T-helper 2 cell treated with Interferon-gamma antibody and Interleukin-4, amounts not matched to agents 5 μg/mL and 100 μg/mL, for 36 hours (primary cell): ENCODE measurements at places on chromosomes 6 and 20.

DNA sequence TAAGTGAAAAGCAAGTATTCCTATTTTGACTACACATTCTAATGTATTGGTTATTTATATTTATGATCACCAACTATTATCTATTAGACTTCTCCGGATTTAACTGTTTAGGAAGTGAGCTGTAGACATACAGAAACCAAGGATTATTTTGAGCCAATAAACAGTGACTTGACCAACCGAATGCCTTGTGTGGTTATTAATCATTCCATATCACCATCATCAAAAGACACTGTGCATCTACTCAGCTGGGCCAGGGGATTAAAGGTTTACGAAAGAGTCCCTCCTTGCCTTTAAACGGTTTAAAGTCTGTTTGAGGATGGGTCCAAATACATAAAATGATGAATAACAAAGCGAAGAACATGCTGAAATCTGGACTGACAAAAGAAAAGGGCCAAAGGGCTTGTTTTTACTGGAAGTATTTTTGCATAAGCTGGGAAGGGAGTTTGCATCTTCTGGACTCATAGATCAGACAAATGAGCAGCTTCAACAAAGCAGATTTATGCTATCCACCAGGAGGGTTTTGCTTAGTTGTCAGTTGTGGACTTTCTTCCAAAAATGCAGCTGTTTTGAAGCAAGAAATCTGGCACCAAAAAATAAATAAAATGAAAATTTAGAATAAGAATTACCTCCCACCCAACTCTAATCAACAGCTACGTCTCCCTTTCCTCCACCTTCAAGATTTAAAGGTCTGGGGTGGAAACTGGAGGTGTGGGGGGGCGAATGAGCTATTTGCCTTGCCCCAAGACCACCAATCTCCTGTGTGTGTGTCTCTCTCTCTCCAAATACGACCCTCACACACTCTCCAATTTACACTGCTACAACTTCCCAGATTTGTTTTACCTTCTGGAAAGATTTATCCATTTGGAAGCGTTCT is 33.6 kb upstream of the ID4 start:
- no peak for DNase-seq

GRCh38 chr6:62891065-62891647 is 320.1 kb upstream of the FKBP1C start:
- DNase-seq, result no peak

GRCh38 chr6:109321752-109322151 is 60.5 kb downstream of the CD164 start:
- no peak for DNase-seq

DNA sequence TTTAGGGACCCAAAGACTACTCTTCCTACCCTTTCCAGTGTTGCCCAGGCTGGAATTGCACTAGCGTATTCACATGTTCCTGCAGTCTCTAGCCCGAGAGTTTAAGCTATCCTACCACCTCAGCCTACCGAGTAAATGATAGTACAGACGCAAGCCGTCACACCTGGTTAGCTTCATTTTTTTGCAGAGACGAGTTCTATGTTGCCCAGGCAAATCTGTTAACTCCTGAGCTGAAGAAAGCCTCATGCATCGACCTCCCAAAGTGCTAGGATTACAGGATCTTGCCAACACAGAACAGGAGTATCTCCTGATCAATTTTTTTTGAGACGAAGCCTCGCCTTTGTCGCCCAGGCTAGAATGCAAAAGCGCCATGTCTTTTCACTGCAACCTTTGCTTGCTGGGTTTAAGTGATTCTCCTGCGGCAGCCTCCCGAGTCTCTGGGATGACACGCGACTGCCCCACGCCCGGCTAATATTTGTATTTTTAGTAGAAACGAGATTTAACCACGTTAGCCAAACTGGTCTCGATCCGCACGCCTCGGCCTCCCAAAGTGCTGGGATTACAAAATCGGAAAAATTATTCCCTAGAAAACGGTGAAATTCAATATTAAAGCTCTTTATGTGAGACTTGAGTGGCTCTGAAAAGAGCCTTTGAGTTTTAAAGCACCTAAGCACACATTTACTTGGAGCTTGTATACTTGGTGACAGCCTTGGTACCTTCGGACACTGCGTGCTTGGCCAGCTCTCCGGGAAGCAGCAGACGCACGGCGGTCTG is 128.5 kb downstream of the HFE start:
- DNase-seq, result no peak

- DNase-seq, result no peak
Measured at GRCh38 chr6:66538551-66539135, 831.6 kb upstream of the EYS start.

- no peak for DNase-seq
Measured at GRCh38 chr20:50834599-50835005, 39.7 kb downstream of the BCAS4 start.

GRCh38 chr6:137084865-137085617 is 40.3 kb upstream of the IL20RA start:
- no peak for DNase-seq

DNA sequence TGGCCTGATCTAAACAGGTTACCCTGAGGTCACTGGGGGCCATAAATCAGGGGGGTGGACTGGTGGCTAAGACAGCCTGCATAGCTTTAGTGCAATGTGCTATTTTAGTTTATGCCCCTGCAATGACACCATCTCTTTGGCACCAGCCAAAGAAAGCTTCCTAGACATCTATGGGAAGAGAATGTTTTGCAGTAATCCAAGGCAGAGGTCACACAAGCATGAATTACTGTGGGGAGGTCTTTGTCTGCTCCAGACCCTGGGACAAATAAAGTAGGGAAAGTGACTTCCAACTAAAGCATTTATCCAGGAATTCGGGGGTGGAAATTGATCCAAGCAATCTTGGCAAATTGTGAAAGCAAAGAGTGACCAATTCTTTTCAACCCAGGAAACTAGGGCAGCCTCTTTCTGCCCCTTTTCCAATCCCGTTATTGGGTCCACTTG is 5.3 kb downstream of the RIPOR2 start:
- DNase-seq, result no peak

GRCh38 chr6:133855991-133856370 is 32.9 kb upstream of the TCF21 start:
- DNase-seq, result no peak

GRCh38 chr6:37241775-37242428 is 15.7 kb upstream of the TBC1D22B start:
- no peak for DNase-seq

DNA sequence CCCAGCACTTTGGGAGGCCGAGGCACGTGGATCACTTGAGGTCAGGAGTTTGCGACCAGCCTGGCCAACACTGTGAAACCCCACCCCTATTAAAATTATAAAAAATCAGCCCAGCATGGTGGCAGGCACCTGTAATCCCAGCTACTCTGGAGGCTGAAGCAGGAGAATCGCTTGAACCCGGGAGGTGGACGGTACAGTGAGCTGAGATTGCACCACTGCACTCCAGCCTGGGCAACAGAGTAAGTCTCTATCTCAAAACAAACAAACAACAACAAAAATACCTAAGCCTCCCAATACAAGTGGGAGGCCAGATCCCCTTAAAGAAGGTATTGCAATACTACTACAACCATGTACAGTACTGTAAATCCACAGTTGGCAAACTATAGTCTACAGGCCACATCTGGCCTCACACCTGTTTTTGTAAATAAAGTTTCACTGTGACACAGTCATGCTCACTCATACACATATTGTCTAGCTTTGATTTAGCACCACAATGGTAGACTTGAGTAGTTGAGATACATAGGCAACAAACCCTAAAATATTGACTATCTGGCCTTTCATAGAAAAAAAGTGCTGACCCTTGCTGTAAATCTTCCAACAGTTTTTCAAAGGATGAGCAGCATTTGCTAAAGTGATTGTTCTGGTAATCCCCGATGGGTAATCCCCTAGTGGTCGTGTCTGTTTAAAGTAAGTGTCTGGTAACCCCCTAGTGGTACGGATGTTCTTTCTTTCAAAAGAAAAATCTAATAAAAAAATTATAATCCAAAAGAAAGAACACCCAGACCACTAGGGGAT is 202.0 kb downstream of the RNGTT start:
- DNase-seq, result no peak

- no peak for DNase-seq
Measured at GRCh38 chr6:34616227-34616585, 60.1 kb upstream of the SPDEF start.

GRCh38 chr6:160051390-160051789 is 70.2 kb upstream of the SLC22A1 start:
- DNase-seq, result peak; percentile 46
